Activated CD4-positive, alpha-beta T cell treated with anti-CD3 and anti-CD28 coated beads, Interleukin-2, Interleukin-4, amounts not matched to agents 100 ng/mL and 50 ng/mL, durations not matched to agents 16 hours and 8 hours (primary cell): ENCODE measurements at places on chromosomes 1 and 21.

DNA sequence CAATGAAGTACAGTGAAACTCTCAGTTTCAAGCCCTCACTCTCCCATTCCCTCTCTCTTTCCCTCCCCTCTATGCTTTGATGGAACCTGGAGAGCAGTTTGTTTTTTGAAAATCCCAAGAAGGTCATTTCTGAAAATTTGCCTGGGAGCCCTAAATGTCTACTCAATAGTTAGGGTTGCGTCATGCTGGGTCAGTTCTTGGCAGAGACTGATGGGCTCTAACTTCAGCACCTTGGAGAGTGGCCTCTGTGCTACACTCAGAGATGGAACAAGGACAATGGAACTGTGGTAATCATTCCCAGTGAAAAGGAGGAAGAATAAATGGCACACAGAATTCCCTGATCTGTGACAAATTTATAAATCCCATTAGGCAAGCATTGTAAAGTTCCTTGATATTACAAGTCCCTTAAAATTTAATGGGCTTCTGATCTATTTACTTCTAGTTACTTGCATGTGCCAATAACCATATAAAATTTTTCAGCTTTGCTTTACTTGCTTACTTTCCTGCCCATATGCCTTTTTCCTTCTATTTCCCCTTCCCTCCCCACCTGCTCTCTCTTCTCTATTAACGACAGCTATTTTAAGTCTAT lies 182.9 kb upstream of the KCND3 start:
- DNase-seq, result peak; percentile 10

GRCh38 chr1:227925582-227926198 lies 22.0 kb downstream of the WNT9A start:
- no peak for DNase-seq

DNA sequence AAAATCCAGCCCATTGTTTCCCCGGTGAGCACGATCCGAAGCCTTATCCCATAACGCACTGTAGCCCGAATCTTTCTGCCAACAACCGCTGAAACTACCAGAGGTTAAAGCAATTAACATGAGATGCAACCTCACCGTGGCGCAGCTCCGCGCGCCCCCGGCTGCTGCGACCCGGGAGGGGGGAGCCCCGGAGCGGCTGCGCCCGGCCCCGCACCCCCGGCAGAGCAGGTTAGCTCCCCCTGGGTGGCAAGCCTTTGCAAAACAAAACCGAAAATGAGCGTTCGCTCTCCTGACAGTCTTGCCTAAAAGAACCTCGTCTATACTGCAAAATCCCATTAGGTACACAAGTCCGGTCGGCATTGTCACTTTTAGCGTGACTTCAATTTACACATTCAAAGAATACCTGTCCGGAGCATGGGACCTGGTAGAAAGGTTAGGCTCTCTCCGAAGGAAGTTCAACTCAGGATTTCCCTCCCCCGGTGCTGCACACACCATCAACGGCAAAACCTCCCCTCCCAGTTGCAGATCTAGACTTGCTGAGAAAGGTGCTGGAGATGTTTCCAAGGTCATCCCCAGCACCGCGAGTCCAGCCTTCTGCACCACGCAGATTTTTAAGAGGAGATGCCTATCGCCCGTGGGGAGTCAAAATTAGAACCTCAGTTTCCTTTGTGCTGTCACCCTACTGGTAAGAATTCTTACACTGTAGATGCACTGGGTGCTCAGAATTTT lies 107.5 kb downstream of the ZNF281 start:
- DNase-seq, result peak; percentile 49

- DNase-seq, result no peak
Measured at GRCh38 chr1:169160845-169161495, 54.5 kb downstream of the ATP1B1 start.

DNA sequence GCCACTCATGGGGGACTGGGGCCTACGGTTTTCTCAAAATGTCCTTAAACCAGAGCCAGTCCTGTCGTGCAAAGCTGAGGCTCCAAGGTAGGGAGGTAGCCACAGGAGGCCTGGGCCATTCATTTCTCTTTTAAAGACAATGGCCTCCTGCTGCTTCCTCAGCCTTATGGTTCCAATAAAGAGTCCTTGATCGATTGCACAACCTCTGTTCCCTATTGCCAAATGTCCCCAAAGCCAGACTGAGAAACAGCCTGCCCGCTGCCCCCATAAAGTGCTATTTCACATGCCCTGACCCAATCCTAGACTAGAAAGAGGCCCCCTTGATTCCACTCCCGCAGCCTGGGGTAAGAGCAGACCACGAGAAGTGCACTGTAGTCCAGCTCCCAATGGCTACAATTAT lies 166.7 kb downstream of the CLIC6 start:
- no peak for DNase-seq

DNA sequence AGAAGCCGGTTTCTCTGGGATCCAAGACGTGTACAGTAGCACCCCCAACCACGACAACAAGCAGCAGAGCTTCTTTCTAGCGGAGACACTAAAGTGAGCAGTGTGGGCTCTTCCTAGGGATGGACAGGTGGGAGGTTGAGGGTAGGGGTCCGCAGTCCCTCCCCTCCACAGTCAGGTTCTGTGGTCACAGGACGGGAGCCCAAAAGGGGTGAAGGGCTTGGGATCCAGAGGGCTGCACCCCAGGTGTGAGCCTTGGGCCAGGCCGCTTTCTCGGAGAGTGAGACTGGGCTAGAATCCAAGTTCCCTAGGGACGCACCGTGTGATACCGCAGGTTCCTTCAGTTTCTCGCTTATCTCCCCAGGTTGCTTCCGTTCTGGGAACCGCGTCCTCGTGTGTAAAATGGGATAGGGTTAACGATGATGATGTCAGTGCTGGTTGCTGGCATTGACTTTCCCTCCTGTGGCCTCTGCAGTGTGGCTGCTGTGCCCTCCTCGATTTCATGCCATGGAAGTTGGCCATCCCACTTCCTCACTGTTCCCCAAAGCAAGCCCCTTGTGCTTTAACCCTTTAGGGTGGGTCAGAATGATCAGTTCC lies 17.3 kb upstream of the SELENON start:
- no peak for DNase-seq

DNA sequence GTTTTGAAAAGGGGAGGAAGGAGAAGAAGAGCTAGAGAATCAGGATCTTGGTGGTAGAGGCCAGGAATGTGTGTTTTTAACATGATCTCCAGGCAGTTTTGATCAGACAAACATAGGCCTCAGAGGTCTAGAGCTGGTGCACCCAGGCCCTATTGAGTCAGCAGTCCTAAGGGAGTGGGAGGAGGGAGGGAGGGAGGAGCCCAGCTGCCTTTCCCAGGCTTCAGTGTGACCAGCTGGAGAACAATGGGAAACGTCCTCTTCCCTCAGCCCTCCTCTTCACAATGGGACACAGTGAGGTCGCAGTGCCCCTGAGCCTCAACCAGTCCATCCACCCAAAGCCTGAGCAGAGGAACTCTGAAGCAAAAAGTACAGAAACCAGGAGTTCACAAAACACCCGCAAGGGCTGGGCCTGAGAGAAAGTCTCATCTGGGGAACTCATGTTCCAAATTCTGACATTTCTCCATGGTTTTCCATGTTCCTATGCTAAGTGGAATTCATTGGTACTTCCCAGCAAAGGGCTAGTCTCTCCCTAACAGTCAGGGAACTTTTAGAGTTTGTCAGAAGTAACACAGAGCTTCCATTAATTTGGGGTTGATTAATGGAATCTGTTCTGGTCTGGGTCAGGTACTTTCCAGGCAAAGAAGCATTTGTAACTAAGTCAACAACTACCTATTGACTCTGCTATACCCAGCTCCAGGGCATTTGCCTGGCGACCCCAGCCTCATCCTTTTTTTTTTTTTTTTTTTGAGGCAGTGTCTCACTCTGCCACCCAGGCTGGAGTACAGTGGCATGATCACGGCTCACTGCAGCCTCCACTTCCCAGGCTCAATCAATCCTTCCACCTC lies 37.5 kb downstream of the ELAPOR1 start:
- no peak for DNase-seq

DNA sequence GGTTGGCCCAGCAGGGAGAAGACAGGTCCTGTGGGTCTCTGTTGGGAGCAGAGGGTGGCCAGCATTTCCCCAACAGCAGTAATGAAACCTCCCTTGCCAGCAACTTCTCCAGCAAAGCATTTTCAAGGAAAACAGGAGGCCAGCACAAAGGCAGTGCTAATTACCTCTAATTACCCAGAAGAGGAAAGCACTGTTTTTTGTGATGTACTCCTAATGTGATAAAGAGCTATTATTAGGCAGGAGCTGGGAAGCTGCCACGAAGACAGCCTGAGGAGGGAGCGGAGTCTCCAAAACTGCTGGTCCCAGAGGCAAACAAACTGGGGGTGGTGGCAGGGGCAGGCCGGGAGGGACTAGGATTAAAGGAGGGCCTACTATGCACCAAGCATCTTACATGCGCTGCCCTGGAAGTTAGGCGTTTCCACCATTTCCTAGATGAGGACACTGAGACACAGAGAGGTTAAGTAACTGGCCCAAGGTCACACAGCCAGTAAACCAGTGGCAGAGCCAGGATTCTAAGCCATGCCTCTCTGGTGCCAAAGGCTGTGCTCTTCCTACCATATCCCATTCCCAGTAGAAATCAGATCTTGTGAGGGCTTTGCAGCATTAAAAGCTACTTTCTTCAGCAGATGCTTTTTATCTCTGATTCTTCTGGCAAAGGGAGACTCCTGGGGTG lies 24.5 kb downstream of the HTR6 start:
- DNase-seq, result no peak

DNA sequence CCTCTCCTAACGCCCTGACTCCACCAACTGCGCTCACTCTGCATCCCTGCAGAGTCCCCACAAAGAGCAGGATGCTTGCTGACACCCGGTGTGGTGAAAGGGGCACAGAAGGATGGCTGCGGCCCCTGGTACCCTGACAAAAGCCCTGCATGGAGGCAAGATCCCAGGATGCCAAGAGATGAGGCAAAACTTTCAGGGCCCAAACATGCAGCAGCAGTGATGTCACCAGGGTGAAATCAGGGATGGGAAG lies 36.6 kb downstream of the SLC9A1 start:
- DNase-seq, result no peak

- peak; percentile 75 for DNase-seq
Measured at GRCh38 chr1:92486251-92487077, at the start of gene GFI1. GFI1 (minus strand) TSS chr1:92486925; CDS start chr1:92483487, 3,438 bp downstream.

- DNase-seq, result no peak
Measured at GRCh38 chr21:35020902-35021301, 28.2 kb downstream of the RUNX1 start.

GRCh38 chr1:155598842-155599331 lies 11.1 kb upstream of the MSTO1 start:
- no peak for DNase-seq

DNA sequence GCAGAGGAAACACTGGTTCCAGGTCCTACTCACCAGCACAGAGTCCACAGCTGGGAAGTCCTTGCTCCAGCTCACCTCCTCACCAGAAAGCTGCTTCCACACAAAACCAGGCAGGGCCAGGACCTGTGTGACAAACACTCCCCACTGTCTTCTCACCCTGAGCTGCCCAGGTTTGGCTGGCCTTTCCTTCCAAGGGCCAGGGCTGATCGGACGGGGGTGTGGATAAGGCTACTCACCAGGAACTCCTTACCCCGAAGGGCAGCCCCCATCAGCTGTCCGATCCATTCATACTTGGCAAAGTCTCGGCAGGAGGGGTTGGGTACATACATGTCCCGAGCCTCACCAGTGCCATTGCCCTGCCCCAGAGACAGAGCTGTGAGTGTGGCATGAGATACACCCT lies 5.4 kb downstream of the HECTD3 start:
- no peak for DNase-seq

DNA sequence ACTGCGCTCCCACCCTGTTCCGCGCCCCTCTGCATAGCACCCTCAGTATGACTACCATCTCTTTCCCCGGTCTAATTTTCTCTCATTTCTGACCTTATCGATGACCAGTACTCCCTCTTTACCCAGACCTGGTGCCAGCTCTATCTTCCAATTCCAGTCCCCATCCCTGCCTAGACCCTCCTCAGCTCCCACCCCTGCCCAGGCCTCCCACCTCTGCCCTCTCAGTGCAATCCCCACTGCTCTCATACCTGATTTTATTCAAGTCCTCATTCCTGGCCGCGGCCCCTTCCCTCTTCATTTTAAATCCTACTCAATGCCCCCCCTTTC lies 1.3 kb downstream of the USP24 start:
- DNase-seq, result no peak

GRCh38 chr1:77030401-77031105 lies 163.3 kb downstream of the ST6GALNAC5 start:
- DNase-seq, result no peak

DNA sequence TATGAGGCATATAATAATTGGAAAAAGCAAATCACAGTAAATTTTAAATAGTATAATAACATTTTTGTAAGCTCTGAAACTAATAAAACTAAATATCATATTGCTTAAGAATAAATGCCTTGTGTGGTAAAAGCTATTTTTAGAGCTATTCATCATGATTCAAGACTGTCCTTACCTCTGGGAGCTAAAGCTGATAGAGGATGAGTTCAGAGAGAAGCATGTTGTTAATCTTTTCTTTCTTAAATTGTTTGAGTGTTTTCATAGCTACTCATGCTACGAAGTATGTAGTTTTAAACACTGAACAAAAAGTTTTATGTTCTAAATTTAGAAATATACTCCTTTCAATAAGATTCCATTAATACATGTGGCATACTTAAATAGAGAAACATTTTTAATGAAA lies 30.5 kb downstream of the IFI16 start:
- no peak for DNase-seq

DNA sequence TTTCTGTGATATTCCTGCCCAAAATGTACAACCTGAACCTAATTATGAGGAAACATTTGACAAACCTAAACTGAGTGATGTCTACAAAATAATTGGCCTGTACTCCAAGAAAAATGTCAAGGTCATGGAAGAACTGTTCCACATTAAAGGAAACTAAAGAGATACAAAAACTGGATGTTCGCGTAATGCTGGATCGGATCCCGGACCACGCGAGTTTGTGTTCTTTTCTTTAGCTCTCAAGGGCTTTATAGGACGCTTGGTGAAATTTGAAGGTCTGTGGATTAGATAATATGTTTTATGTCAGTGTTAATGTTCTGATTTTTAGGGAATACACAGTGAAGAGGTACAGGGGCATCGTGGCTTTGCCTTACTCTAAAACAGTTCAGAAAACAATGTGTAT lies 400.5 kb downstream of the CAMTA1 start:
- no peak for DNase-seq

DNA sequence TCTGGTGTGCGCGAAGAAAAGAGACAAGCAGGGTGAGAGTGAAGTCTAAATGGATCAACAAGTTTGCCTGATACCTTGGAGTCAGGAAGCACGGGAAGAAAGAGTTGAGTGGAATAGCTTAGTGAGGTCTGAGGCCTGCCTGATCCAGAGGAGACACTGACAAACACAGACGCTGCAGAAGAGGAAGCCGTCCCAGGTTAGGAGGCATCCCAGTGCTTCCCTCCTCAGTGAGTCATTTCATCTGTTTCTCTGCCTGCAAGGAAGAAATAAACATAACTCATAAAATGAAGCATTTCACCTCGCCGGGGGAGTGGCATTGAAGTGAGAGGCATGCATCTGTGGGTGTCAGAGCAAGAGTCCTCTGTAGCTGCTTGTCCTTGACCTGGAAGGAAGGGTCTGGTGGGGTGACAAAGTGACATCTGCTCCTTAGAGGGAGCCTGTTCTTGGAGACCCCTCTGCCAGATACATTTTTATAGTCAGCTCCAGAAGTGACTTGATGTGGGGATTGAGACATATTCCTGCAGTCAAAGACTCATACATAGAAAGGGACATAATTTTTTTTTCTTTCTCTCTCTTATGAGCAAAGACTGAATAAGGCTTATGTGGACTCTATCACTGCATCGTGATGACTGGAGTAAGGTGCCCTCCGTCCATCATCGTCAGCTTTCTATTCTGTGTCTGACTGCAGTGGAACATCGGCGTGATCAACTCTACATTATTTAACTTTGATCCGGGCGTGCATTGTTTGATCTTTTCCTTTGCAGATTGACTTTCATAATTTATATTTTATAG lies 256.7 kb downstream of the KIF26B start:
- DNase-seq, result no peak

- DNase-seq, result no peak
Measured at GRCh38 chr21:21002153-21002552, 3.9 kb downstream of the NCAM2 start.

GRCh38 chr1:104467590-104467989 lies 717.9 kb downstream of the AMY1C start:
- peak; percentile 24 for DNase-seq
